ENCODE measurements at places on chromosomes 7 and 10. TPM values are rescaled to one million over a fixed set of nuclear protein-coding genes. Genes with fewer than 3 reads are reported as not detected.

GRCh38 chr7:141704112-141704511 lies 2.1 kb upstream of the DENND11 start:
- H3K27me3 ChIP-seq = no peaks in the 10 kb centered on the region
- H3K4me3 ChIP-seq = no peak overlapping the region
- no peak overlapping the region for H3K27ac ChIP-seq
- peaks cover 5% of the 10 kb centered on the region for H3K4me1 ChIP-seq

- no peaks in the 10 kb centered on the region for H3K27me3 ChIP-seq
- no peak for DNase-seq
- H3K27ac ChIP-seq = no peak overlapping the region
- H3K36me3 ChIP-seq = no peaks in the 10 kb centered on the region
- H3K4me3 ChIP-seq = no peak overlapping the region
Measured at GRCh38 chr10:132369636-132370185, 27.3 kb upstream of the PWWP2B start.

- no peak overlapping the region for H3K4me3 ChIP-seq
- DNase-seq = no peak
- no peaks in the 10 kb centered on the region for H3K27me3 ChIP-seq
- no peaks in the 10 kb centered on the region for H3K4me1 ChIP-seq
Measured at GRCh38 chr7:94294471-94295131, 100.1 kb upstream of the COL1A2 start.

GRCh38 chr7:14720785-14721184 lies 181.8 kb downstream of the DGKB start:
- H3K27me3 ChIP-seq = no peaks in the 10 kb centered on the region
- no peak for DNase-seq
- H3K27ac ChIP-seq = no peak overlapping the region

DNA sequence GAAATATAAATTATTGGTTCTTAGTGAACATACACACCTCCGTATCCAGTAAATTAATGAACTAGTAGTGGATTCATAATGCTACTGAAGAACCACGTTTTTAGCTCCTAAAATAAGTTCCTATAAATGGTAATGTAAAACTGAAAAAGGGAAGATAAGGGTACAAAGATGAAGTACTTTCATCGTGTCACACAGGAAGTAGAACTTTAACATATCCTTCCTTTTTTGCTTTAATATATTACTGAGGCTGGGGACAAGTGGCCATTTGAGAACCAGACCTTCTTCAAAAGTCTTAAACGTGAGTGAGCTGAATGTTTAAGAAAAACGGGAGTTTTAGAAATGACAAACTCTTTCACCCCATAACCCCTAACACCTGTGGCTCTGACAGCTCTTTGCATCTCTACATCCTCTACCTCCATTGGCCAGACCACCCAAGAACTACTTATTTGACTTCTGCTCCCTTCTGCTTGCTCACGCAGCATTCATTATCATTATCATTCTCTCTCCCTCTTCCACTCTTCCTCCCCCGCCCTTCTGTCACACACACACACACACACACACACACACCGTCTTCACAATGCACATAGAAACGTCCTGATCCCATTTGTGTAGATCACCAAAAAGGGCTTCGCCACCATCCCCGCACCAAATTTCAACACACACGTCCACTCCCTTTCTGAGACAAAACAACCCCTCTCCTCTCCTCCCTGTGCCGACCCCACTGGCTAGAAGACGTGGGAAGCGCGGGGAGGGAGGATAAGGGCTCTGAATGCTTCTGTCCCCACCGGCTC lies 677 bp downstream of the SKAP2 start:
- no peaks in the 10 kb centered on the region for H3K36me3 ChIP-seq
- H3K27ac ChIP-seq = no peak overlapping the region
- H3K4me1 ChIP-seq = peaks cover 2% of the 10 kb centered on the region
- peak overlapping the region; percentile 73 for H3K4me3 ChIP-seq
- H3K27me3 ChIP-seq = peaks cover 3% of the 10 kb centered on the region

DNA sequence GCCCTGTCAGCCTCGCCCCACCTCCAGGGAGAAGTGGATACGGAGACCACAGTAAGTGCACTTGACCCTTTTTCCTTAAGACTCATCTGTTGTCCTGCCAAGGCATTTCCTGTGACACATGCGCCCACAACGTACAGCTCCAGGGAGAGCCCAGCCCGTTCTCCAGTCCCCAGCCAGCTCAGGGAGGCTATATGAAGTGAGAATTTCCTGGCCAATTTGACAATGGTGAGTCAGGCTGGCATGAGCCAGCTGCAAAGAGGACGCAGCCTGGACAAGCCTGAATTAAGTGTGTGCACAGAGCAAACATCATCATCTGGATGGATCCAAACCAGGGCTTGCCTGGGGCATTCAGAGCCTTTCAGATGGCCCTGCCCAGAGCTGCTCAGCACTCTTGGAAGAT lies 244.8 kb downstream of the KCNMA1 start:
- H3K4me1 ChIP-seq = 0 out of 2 replicates have a peak, but pooled peaks cover 8% of the 10 kb centered on the region
- no peak for DNase-seq
- no peaks in the 10 kb centered on the region for H3K36me3 ChIP-seq
- no peak overlapping the region for H3K4me3 ChIP-seq
- no peaks in the 10 kb centered on the region for H3K27me3 ChIP-seq
- no peak overlapping the region for H3K27ac ChIP-seq

DNA sequence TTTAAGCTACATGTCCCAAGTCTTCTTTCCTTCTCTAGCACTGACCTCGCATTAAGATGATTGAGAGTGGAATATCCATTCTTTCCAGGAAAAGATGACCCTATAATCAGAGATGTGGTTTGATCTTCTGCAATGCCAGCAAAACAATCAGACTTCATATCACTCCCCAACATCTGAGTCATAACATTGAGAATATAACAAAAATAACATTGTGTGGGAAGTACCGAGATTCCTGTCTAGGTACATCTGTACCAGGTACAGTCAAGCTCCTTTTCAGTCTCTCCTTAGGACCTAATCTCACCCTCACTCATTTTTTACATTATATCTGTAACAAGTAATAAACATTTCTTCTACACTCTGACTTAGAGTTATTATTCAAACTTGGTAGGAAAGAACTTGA lies 201.6 kb downstream of the LRRTM3 start:
- no peaks in the 10 kb centered on the region for H3K27me3 ChIP-seq
- H3K4me1 ChIP-seq = no peaks in the 10 kb centered on the region
- DNase-seq = no peak
- H3K4me3 ChIP-seq = no peak overlapping the region
- H3K36me3 ChIP-seq = no peaks in the 10 kb centered on the region
- H3K27ac ChIP-seq = no peak overlapping the region

DNA sequence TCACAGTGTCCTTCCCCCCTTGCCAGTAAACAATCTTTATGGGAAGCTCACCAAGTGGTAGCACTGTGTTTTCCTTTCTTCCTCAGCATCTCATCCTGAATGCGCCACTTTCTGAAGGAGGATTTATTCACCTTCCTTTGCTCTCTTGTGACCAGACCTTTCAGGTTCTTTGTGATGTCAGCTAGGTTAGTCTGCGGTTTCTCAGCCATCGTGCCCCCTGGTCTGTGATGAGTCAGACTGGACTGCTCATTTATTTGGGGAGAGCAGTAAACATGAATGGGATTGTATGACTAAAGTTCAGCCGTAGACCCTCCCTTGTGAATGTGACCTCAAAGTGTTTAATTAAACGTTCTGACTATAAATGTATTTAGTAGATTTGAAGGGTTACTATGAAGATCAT lies 235.1 kb upstream of the CELF2 start:
- no peaks in the 10 kb centered on the region for H3K4me1 ChIP-seq
- H3K4me3 ChIP-seq = no peak overlapping the region
- H3K36me3 ChIP-seq = no peaks in the 10 kb centered on the region
- H3K27me3 ChIP-seq = no peaks in the 10 kb centered on the region

DNA sequence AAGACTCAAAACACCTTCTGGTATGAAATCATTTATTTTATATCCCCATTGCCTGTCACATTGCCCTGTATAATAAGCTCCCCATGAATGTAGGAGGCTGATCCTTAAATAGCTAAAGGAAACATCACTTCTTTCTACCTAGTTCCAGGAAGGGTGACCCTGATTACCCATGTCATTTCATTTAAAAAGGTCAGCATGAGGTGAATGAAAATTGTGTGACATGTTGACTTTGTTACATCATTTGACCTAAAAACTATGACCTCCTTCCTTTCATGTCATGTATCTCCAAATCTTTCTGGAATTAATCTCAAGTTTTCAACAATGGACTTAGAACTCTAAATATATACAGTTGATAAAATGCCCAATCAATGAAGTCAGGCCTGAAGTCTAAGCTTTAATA lies 161.5 kb downstream of the AHR start:
- H3K4me1 ChIP-seq = no peaks in the 10 kb centered on the region
- no peaks in the 10 kb centered on the region for H3K27me3 ChIP-seq
- no peak overlapping the region for H3K27ac ChIP-seq
- no peaks in the 10 kb centered on the region for H3K36me3 ChIP-seq
- DNase-seq = no peak

DNA sequence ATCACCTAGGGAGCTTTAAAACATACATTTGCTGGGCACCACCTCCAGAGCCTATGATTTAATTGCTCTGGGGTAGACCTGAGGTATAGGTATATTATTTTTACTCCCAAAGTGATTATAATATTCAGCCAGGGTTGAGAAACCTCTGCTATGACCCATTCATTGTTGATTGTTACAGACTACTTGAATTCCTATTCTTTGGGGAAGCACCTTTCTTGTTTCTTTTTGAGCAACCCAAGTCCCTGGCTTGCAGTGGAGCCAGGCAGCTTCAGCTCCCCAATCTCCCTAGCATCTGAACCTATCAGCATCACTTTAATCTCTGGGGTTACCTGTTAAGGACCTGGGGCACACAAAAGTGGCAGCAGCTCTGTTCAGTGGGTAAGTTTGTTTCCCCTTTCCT lies 8.6 kb downstream of the PRKG1 start:
- H3K27me3 ChIP-seq = no peaks in the 10 kb centered on the region
- no peak overlapping the region for H3K4me3 ChIP-seq
- peaks cover 10% of the 10 kb centered on the region for H3K4me1 ChIP-seq
- H3K36me3 ChIP-seq = no peaks in the 10 kb centered on the region
- 0 out of 2 replicates have a peak overlapping the region, but pooled peaks have one; percentile 51 for H3K27ac ChIP-seq

- no peaks in the 10 kb centered on the region for H3K36me3 ChIP-seq
- H3K4me1 ChIP-seq = no peaks in the 10 kb centered on the region
- no peaks in the 10 kb centered on the region for H3K27me3 ChIP-seq
- H3K27ac ChIP-seq = no peak overlapping the region
Measured at GRCh38 chr7:108078211-108078673, 51.9 kb downstream of the LAMB4 start.

- H3K4me1 ChIP-seq = no peaks in the 10 kb centered on the region
- no peaks in the 10 kb centered on the region for H3K27me3 ChIP-seq
- H3K27ac ChIP-seq = no peak overlapping the region
- H3K4me3 ChIP-seq = no peak overlapping the region
- no peaks in the 10 kb centered on the region for H3K36me3 ChIP-seq
Measured at GRCh38 chr10:84818961-84819360, 490.6 kb downstream of the CCSER2 start.

- H3K4me3 ChIP-seq = no peak overlapping the region
- no peak overlapping the region for H3K27ac ChIP-seq
- no peaks in the 10 kb centered on the region for H3K4me1 ChIP-seq
- no peaks in the 10 kb centered on the region for H3K36me3 ChIP-seq
- no peaks in the 10 kb centered on the region for H3K27me3 ChIP-seq
Measured at GRCh38 chr7:22572937-22573336, 72.9 kb upstream of the STEAP1B start.

GRCh38 chr10:88256886-88257285 lies 326.2 kb downstream of the RNLS start:
- H3K36me3 ChIP-seq = no peaks in the 10 kb centered on the region
- no peak overlapping the region for H3K27ac ChIP-seq
- H3K4me3 ChIP-seq = no peak overlapping the region
- no peaks in the 10 kb centered on the region for H3K27me3 ChIP-seq
- DNase-seq = no peak

- no peaks in the 10 kb centered on the region for H3K36me3 ChIP-seq
- H3K27me3 ChIP-seq = no peaks in the 10 kb centered on the region
- no peak for DNase-seq
- H3K27ac ChIP-seq = no peak overlapping the region
- H3K4me3 ChIP-seq = no peak overlapping the region
Measured at GRCh38 chr10:77011874-77012811, 625.5 kb downstream of the KCNMA1 start.

GRCh38 chr10:88792661-88793060 lies 9.9 kb upstream of the LIPM start:
- DNase-seq = no peak
- no peaks in the 10 kb centered on the region for H3K4me1 ChIP-seq
- no peak overlapping the region for H3K27ac ChIP-seq
- no peaks in the 10 kb centered on the region for H3K27me3 ChIP-seq
- H3K4me3 ChIP-seq = no peak overlapping the region

DNA sequence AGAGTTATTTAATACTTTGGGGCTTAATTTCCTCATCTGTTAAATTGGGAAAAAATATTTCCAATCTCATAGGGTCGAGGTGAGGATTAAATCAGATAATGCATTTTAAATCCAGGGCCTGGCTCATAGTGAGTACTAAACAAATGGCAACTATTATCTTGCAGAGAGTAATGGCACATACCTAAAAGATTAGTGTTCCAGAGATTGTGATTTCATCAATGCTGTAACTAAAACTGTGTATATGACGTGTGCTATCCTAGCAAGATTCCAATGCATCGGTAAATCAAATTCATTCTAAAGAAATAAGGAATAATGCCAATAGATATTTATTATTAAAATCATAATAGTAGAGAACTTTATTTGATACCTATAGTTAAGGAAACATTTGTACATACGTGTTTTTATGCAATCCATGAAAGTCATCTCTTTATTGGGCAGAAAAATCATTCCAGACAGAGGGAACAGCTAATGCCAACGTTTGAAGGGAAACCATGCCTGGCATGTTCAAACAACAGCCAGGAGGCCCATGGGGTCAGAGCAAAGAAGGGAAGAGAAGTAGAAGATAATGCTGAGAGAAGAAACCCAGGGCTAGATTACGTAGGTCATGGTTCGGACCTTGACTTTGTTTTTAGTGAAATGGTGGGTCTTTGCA lies 174.8 kb upstream of the AGR3 start:
- H3K4me3 ChIP-seq = no peak overlapping the region
- no peak for DNase-seq
- no peaks in the 10 kb centered on the region for H3K36me3 ChIP-seq
- H3K4me1 ChIP-seq = no peaks in the 10 kb centered on the region

- no peak overlapping the region for H3K4me3 ChIP-seq
- H3K27ac ChIP-seq = no peak overlapping the region
- no peak for DNase-seq
- H3K36me3 ChIP-seq = no peaks in the 10 kb centered on the region
- no peaks in the 10 kb centered on the region for H3K27me3 ChIP-seq
- H3K4me1 ChIP-seq = peaks cover 19% of the 10 kb centered on the region
Measured at GRCh38 chr7:49247759-49248158, 323.4 kb downstream of the CDC14C start.

DNA sequence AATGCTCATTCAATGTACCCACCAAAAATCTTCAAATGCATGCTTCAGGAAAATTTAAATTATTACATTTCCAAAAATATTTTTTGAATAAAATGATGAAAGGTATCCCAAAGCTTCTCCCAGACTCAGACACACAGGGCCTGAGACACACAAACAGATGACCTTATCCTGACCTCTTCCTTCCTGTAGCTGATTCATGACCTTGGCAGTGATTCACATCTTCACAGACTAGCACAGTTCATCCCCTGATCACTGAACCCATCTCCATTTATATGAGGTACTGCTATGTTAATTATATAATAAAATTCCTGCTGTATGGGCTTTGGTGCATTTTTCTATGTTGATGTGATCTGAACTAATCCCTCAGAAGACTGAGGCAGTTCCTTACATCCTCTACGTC lies 265.0 kb upstream of the GLI3 start:
- no peaks in the 10 kb centered on the region for H3K4me1 ChIP-seq
- no peak overlapping the region for H3K4me3 ChIP-seq
- H3K27me3 ChIP-seq = no peaks in the 10 kb centered on the region
- no peaks in the 10 kb centered on the region for H3K36me3 ChIP-seq
- no peak overlapping the region for H3K27ac ChIP-seq

Gene PAPOLB
- total RNA-seq = 0.11 TPM

Gene MOGAT3
- total RNA-seq = 0.82 TPM

Gene NRAP
- not detected for total RNA-seq

Gene DPYSL4
- 15.2 TPM for total RNA-seq

Gene MNX1
- 0.39 TPM for total RNA-seq

Gene INMT
- 0.84 TPM for total RNA-seq

Data from H1 (cell line).